NCI-H187 treated with DMSO at 0.1 percent for 48 hours (cell line): ENCODE measurements at places on chromosomes 2 and 18.

- no peak for DNase-seq
These were observed 69.2 kb downstream of the PDCL3 start for GRCh38 chr2:100632037-100632436.

- DNase-seq = no peak
These were observed 12.1 kb downstream of the CD226 start for GRCh38 chr18:69935319-69936190.

GRCh38 chr2:98350411-98350810 lies 4.2 kb downstream of the CNGA3 start:
- DNase-seq = no peak

- no peak for DNase-seq
These were observed 145.8 kb upstream of the ACAA2 start for GRCh38 chr18:49959176-49959575.

- peak; percentile 18 for DNase-seq
These were observed 29.3 kb upstream of the FOXI3 start for GRCh38 chr2:88481691-88482336.

DNA sequence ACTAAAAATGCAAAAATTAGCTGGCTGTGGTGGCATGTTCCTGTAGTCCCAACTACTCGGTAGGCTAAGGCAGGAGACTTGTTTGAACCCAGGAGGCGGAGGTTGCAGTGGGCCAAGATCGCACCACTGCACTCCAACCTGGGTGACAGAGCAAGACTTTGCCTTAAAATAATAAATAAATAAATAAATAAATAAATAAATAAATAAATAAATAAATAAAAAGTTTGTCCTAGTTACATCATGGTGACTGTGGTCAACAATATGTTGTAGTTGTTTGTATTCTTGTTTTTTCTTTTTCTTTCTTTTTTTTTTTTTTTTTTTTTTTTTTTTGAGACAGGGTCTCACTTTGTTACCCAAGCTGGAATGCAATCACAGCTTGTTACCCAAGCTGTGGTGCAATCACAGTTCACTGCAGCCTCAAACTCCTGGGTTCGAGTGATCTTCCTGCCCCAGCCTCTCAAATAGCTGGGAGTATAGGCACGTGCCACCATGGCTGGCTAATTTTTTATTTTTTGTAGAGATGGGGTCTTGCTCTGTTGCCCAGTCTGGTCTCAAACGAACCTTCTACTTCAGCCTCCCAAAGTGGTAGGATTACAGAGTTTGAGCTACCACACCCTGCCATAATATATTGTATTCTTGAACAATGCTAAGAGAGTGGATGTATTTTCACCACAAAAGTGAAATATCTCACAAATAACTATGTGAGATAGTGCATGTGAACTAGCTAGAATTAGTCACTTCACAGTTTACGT lies 185.0 kb downstream of the PHLPP1 start:
- no peak for DNase-seq

DNA sequence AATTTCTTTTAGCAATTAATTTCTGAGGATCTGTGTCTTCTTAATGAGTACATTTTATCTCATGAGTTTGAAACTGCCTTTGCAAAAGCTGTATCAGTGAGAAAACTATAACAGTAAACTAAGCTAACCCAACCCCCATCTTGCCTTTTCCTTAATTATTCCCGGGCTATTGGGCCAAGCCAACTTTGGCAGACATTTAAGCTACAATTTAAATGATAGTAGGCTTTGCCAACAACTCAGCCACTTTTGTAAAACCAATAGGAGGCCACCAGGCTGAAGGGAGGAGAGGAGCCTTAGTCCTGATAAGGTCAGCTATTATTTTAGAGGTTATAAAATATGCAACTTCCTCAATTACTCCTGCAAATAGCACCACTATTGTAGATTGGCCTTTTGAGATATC lies 218.0 kb upstream of the KCNJ3 start:
- DNase-seq = no peak

- DNase-seq = no peak
These were observed 50.4 kb upstream of the SERTAD2 start for GRCh38 chr2:64704161-64704560.

GRCh38 chr2:171482877-171483276 lies 39.4 kb upstream of the CYBRD1 start:
- DNase-seq = no peak

- DNase-seq = no peak
These were observed 59.9 kb downstream of the KYNU start for GRCh38 chr2:142937347-142937746.
